Naive thymus-derived CD4-positive, alpha-beta T cell (primary cell): ENCODE measurements at places on chromosomes 11 and 22. TPM values are rescaled to one million over a fixed set of nuclear protein-coding genes. Genes with fewer than 3 reads are reported as not detected.

GRCh38 chr11:110715541-110715940 lies 3.3 kb upstream of the ARHGAP20 start:
- DNase-seq: no peak

GRCh38 chr11:47394322-47395222 lies 13.8 kb upstream of the SLC39A13 start:
- peak; percentile 32 for DNase-seq

GRCh38 chr11:101727451-101727850 lies 143.6 kb upstream of the TRPC6 start:
- no peak for DNase-seq

The DDX17 gene
- 470 and 478 TPM in 2 replicates for total RNA-seq

GRCh38 chr11:35237860-35238715 lies 99.1 kb downstream of the CD44 start:
- peak; percentile 62 for DNase-seq

GRCh38 chr11:126145954-126146353 lies 65.5 kb downstream of the RPUSD4 start:
- DNase-seq: no peak

The LMNTD2 gene
- 1.4 and 2.8 TPM in 2 replicates for total RNA-seq

DNA sequence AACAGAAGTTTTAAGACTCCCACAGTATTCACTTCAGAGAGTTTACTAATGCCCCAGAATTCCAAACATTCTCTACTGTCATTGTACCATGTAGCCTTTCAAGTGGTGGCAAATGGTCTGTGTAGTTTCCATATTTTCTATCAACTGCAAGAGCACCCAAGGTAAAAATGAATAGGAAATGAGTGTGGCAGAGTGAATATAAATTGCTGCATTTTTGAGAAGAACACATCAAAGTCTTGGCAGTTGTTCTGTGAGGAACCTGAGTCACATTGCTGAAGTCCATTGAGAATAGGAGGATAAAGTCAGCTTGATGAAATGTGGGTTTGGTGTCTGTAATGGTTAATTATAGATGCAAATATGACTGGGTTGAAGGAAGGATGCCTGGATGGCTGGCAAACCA lies 193.6 kb downstream of the AASDHPPT start:
- no peak for DNase-seq

The PNPLA3 gene
- total RNA-seq: 0.19 and 0.46 TPM in 2 replicates

DNA sequence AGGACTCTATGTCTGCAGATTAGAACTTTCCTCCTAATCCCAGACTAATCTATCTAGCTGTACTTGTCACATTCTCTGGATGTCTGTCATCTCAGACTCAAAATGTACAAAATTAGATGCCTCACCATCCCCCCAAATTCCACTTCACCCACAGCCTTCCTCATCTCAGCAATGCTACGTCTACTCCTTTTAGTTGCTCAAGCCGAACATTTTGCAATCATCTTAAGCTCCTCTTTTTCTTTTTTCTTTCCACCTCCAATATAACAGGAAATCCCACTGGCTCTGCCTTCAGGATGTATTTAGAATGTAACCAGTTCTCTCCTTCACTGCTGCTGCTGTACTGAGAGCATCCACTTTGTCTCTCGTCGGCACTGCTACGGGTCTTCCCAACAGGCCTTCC lies 1091.8 kb downstream of the TBC1D22A start:
- DNase-seq: no peak

DNA sequence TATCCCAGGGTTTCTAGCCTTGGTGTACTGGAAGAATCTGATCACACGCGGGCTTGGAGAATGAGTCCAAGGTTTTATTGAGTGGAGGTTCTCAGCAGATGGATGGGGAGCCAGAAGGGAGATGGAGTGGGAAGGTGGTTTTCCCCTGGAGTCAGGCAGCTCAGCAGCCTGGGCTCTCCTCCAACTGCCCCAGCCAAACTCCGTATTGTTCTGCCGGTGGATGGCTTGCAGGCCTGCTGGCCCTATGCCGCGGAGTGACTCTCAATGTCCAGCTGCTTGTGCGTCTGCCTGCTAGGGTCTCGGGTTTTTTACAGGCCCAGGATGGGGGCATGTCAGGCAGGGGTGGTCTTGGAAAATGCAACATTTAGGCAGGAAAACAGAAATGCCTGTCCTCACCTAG lies 162.4 kb upstream of the LMO1 start:
- DNase-seq: no peak

The OR52I1 gene
- not detected for total RNA-seq

The CDC42BPG gene
- 6.9 TPM for total RNA-seq

- DNase-seq: no peak
These were observed 67.7 kb upstream of the CLNS1A start for GRCh38 chr11:77705195-77705875.

DNA sequence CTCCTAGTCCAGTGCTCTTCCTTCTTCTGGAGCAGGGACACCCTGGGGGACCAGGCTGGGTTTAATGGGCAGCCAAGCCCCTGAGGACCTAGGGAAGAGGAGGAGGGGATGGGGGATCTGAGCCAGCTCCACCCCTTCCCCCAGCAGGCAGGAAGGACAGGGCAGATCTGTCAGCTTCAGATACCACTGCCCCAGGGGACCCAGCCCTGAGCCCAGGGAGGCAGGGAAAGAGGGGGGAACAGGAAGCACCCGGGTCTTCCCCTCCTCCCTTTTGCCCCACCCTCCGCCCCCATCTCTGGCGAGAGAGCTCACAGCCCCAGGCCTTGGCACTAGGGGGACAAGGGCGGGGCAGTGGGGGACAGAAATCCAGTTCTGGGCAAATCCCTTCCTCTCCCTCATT lies 11.7 kb upstream of the SOX10 start:
- no peak for DNase-seq

The DAGLA gene
- total RNA-seq: 0.35 TPM

The BRSK2 gene
- 0.30 TPM for total RNA-seq

DNA sequence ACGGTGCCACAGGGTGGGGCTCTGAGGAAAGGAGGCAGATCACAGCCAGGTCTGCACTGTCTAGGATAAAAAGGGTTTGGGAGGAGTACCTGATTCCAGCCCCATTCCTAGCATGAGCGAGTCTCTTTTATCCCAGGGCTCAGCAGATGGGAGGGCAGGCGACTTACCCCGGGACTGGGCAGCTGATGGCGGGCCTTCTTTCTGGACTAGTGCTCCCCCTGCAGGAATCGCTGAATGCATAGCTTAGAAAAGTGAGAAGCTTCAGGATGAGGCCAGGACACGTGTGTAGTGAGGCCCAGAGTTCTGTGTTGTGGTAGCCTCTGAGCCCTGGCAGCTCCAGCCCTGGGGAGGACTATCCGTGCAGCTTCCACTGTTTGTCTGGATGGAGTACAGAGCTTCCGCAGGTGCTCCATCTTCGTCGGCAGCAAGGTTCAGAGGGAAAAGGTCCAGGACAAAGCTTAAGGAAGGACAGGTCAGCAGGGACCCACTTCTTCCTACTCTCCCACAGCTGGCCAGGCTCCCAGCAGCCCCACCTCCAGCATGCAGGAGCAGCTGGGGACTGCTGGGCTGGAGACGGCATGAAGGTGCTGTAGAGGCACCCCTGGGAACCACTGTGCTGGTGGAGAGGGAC lies 30.4 kb downstream of the COMMD9 start:
- no peak for DNase-seq

The ACRV1 gene
- not detected for total RNA-seq

DNA sequence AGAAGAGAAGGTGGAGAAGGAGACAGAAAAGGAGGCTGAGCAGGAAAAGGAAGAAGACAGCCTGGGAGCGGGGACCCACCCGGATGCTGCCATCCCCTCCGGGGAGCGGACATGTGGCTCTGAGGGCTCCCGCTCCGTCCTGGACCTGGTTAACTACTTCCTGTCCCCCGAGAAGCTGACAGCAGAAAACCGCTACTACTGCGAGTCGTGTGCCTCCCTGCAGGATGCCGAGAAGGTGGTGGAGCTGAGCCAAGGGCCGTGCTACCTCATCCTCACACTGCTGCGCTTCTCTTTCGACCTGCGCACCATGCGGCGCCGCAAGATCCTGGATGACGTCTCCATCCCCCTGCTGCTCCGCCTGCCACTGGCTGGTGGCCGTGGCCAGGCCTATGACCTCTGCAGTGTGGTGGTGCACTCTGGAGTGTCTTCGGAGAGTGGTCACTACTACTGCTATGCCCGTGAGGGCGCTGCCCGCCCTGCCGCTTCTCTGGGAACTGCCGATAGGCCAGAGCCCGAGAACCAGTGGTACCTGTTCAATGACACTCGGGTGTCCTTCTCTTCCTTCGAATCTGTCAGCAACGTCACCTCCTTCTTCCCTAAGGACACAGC lies 21.4 kb downstream of the USP35 start:
- no peak for DNase-seq

DNA sequence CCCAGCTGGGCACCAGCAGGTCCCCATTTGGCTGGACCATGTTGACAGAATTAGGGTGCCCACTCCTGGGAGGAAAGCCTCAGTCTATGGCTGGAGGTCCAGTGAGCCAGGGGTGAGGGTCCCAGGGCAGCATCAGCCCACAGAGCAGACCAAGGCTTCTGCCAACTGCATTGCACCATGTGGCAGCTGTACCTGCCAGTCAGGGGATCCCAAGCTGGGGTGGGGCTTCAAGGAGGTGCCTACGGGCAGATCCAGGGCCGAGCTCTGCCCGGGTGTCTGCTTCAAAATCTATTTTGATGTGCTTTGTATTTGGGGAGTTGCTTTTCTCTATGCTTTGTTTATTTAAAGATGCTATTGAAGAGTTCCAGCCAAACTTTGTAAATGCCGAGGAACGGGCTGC lies 10.4 kb downstream of the GP1BB start:
- no peak for DNase-seq

GRCh38 chr11:15278128-15278527 lies 163.4 kb downstream of the INSC start:
- no peak for DNase-seq

DNA sequence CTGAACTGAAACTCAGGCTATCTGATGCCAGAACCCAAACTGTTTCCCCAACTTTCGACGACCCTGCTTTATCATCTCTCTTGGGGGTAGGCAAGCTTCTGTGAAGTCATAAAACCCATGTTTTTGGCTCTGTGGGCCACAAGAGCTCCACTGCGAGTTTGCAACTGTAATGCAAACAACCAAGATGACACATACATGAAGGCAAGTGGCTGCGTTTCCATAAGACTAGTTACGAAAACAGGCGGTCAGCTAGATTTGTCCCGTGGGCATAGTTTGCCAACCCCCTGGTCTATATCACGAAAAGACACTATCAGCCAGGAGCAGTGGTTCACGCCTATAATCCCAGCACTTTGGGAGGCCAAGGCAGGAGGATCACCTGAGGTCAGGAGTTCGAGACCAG lies 37.5 kb downstream of the TPST2 start:
- no peak for DNase-seq

DNA sequence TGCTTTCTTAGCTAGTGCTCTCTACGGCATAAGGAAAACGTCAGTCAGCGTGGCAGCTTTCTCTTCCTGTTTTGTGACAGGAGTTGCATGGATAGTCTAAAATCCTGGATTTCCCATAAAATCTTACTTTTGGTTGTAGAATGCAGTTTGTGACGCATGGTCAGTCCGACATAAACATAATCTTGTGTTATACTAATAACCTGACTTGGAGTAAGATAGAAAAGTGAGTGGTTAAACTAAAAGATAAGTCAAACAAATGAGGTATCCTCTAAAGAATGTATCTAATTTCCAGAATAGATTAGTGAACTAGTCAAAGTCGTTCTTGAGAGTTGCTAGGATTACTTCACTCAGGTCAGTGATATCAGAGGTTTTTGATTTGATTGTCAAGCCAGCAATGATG lies 157.6 kb downstream of the PGR start:
- no peak for DNase-seq

The SYCE3 gene
- total RNA-seq: not detected

DNA sequence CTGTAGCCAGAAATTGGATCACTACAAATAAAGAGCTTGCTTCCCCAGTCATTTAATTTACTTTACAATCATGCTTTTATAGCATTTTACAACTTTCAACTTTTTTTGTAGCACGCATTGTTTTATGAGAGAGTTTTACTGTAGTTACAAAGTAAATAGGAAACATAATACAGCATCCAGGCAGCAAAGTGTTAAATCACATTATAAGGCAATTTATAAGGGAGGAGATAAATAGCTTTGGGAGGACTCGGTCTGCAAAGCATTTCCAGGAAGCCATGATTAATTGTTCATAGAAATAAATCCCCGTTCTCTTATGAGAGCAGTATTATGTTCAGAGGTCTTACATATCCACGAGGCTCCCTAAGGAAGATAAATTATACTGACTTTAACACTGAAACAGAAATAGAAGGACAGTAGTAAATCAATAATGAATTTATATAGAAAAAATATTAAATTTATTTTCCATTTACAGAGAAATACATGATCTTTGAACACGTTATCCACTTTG lies 792.6 kb upstream of the RAG2 start:
- no peak for DNase-seq

- peak; percentile 98 for DNase-seq
These were observed 1.2 kb upstream of the RASGRP2 start for GRCh38 chr11:64745189-64745520.

GRCh38 chr11:6627762-6628241 lies 8.6 kb upstream of the TPP1 start:
- no peak for DNase-seq

DNA sequence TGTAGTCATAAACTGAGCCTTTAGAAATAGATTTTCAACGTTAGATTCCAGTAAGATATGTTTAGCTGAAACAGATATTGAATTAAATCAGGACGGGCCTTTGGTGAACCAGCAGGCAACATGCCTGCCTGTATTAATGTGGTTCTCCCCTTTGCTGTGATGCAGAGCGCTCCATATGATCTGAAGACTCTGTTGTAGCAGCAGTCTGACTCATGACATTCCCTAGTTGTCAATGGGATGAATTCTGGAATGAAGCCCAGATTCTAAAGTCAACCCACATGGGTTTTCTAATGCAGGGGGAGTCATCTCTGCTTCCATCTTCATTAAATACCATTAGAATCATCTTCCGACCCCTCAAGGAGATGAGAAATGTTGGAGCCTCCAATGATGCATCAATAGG lies 864.5 kb downstream of the NTM start:
- DNase-seq: no peak

- no peak for DNase-seq
These were observed 7.1 kb downstream of the POLR3H start for GRCh38 chr22:41537203-41537602.

The TMEM135 gene
- 10.6 TPM for total RNA-seq

The PICALM gene
- total RNA-seq: 102 TPM

DNA sequence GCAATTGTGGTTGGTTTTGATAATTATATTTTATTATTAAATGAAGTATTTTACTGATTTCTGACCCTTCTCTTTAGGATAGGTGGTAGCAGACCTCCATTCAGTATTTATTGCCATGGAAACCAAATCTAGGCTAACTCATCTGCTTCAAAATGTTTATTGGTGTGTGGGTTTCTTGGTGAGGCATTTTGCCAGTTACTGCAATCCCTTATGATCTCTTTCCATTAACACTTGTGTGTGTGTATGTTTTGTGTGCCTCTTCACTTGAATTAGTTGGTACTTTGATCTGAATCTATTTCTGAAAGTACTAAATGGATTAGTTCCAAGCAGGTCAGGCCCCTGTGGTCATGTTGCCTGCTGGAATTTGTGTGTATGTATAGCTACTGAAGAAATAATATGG lies 184.4 kb upstream of the C11orf87 start:
- no peak for DNase-seq

The RANGAP1 gene
- 72.4 TPM for total RNA-seq

GRCh38 chr11:133916784-133917440 lies 39.9 kb downstream of the IGSF9B start:
- no peak for DNase-seq
